A549 treated with Mapracorat at 1 μM for 4 hours (cell line): ENCODE measurements at places on chromosomes 5 and 9. TPM values are rescaled to one million over a fixed set of nuclear protein-coding genes. Genes with fewer than 3 reads are reported as not detected.

The PCDHGA5 gene
- 0.09 to 0.17 TPM (median 0.14 TPM) in 5 replicates for total RNA-seq

The GABBR2 gene
- 0.08 to 0.57 TPM (median 0.13 TPM) in 5 replicates for total RNA-seq

The COL23A1 gene
- not detected in 5 replicates for total RNA-seq

The ARPC5L gene
- total RNA-seq: 58.9 to 83.2 TPM (median 70.0 TPM) in 5 replicates

The HTR4 gene
- not detected in 5 replicates for total RNA-seq
